ENCODE measurements at places on chromosomes 4 and X.

GRCh38 chr4:7924163-7924562, 15.5 kb downstream of the AFAP1 start:
- no peak for DNase-seq

GRCh38 chr4:76987153-76987591, 37.6 kb downstream of the SEPTIN11 start:
- no peak for DNase-seq

DNA sequence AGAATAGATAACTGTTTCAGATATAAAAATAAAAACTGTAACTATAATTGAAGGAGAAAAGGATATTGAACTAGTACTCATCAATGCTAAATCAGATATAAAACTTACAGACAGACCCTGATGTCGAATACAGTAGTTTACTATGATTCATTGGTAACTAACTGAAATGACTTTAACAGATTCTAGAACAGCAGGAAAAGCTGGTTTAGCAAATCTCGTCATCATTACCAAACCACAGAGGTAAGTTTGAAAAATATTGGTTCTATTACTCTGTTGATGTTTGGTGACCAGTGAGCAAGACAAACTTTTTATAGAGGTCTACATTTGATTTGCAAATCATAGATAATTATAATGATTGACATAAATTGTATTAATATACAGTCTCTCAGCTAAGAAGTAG, 551.4 kb upstream of the ADGRL3 start:
- DNase-seq = no peak

DNA sequence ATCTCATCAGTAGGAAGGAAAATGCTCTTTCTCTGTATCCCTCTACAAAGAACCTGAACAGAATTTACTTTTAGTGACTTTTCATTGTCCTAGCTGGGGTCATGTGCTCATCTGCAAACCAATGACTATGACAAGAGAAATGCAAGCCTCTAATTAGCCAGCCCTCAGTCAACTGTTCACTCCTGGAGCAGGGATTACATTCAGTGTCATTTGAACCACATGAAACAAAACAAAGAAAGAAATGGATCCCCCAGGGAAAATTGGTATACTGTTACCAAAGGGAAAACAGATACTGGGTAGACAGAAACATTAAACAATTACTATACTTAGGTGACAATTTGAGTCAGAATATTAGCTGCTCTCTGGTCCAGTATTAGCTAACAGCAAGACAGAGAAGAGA, 173.6 kb downstream of the RCHY1 start:
- DNase-seq = no peak

DNA sequence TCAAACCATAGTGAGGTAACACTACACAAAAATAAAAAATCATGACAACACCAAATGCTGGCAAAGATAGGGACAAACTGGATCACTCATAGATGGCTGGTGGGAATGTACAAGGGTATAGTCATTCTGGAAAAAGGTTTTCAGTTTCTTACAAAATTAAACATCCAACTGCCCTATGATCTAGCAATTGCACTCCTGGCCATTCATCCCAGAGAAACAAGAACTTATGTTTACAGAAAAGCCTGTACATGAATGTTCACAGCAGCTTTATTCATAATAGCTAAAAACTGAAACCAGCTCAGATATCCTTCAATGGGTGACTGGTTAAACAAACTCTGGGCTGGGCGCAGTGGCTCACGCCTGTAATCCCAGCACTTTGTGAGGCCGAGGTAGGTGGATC, 43.3 kb downstream of the NYX start:
- no peak for DNase-seq

DNA sequence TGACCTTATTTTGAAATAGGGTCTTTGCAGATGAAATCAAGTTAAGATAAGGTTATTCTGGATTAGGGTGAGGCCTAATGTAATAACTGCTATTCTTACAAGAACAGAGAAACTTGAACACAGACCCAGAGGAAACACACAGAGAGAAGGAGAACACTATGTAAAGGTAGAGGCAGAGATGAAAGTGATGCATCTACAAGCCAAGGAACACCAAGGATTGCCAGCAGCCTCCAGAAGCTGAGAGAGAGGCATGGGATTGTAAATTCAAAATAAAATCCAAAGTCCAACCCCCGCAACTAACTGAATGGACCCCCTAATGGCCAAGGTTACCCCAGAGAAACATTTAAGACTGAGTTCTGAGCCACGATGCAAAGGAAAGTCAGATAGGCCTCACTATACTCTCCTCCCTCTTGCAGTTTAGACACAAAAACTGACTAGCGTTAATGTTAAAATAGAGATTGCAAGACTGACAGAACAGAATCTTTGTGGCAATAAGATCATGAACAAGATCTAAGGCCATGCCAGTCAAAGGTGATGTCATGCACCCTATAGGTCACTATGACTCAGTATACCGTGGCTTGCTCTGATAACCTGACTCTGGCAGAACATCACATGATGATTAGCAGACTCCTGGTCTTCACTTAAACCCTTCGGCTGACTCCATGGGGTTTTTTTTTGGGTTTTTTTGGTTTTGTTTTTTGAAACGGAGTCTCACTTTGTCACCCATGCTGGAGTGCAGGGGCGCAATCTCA, 42.9 kb downstream of the DDX60L start:
- DNase-seq = no peak

Measured in CD14-positive monocyte (primary cell).